Activated CD8-positive, alpha-beta memory T cell treated with anti-CD3 and anti-CD28 coated beads for 1 hour (primary cell): ENCODE measurements at places on chromosomes 6 and 20.
A peak's percentile ranks its signal among the peaks of the same experiment; 100 is the strongest.

DNA sequence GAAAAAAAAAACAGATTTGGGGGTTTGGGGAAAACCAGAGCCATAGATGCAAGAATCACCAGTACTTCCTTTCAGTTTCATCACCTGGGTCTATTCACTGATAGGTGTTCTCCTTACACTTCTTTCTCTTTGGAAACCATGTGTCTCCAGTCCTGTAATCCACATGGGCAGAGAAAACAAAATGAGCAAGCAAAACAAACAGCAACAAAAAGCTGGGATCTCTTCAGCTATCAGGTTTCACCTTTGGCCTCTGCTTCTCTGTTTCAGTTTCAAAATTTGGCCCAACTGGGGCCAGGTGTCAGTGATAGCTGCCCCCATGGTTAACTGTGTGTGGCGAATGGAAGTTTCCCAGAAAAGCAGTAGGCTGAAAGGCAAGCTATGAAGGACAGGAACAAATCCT, 220.0 kb upstream of the THBS2 start:
- DNase-seq, result no peak

DNA sequence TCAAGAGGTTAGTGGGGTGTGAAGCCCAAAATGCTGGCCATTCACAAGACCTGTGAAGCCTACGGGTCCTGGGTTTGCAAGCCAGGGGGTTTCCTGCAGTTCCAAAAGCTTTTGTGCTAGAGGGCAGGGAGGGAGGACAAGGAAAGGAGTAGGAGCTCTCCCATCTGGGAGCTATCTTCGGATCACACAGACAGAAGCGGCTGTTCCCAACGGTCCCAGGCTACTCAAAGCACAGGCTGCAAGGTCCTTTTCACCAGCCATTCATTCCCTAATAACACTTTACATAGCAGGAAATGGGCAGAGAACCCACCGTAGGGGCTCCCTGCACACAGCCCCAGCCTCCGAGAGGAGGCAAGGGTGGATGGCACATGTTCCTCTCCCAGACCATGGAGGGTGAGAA, 296.9 kb downstream of the FOXC1 start:
- DNase-seq, result no peak

- DNase-seq, result no peak
These were observed 76.7 kb downstream of the PSMB1 start for GRCh38 chr6:170476360-170476759.

- DNase-seq, result no peak
These were observed 80.2 kb upstream of the RNF217 start for GRCh38 chr6:124881898-124882578.

- DNase-seq, result no peak
These were observed 5.7 kb upstream of the CD93 start for GRCh38 chr20:23091721-23092383.

GRCh38 chr20:44097521-44098255, 89.3 kb downstream of the JPH2 start:
- no peak for DNase-seq

DNA sequence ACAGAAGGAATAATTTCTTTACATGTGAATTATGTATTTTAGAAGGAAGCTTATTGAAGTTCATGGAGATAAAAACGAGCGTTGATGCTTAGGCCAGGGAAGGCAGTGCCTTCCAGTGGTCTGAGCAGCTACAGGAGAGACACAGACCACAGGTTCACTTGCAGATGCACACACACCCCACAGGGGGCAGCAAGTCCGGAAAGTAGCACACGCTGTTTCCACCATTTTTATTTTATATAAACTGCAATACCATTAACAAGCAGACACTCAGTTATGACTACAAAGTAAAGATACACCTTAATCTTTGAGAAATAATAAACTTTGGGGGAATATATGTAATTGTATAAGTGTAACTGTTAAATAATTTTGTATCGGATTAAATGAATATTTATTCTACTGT, 13.5 kb upstream of the DACT2 start:
- DNase-seq, result no peak

DNA sequence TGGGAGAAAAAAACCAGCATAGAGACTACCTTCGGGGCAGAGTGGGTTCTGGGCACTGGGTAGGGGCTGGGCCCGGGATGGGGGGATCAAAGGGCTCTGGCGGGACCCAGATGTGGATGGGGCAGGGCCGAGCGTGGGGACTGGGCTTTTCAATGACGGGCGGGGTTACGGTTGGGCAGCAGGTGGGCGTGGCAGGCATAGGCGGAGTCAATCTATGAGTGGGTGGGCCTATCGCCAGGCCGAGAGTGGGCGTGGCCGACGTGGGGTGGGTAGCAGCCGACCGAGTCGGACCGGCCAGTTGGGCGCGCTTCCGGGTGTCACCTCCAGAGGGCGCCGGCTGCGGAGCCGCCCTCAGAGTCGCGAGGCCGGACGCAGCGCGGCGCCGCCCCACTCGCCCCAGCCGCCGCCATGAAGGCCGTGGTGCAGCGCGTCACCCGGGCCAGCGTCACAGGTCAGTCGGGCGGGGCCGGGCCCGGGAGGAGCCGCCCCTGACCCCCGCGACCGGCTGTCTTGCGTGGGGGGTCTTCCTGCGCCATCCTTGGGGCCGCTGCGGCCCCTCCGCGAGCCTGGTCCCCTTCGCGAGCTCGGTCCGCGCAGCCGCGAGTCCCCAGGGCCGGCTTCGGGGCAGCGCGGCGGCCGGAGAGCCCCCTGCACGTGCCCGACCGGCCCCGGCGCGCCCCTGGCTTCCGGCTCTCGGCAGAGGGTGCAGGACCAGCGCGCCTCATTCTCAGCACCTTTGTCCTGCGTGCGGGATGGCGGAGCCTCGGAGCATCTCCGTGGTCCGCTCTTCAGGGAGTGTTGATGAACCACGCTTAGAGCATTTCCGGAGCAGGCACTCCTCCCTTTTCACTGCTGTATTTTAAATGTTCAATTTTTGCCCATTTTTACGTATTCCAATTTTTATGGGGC, at the start of gene DTD1:
Gene DTD1 (plus strand): TSS at position 390 of the 909 bp plus-strand sequence. CDS start 19 bp downstream, at position 409.
- DNase-seq, result peak; percentile 55

DNA sequence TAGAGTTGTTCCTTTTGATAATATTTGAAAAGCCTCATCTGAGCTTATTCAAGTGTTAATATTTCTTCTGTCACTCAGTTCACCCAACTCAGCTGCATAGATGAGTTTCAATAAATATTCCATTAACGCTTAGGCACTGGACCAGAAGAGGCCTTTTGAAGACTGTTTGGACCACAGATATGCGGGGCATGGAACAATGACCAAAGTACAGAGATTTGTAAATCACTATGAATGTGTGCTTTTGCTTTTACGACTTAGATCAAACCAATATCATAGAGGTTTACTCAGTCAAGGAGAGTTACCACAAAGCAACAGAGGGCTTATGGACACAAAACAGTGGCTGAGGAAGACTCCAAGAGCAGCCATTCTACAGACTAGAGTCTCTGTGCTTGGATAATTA, 99.9 kb downstream of the RTN4IP1 start:
- no peak for DNase-seq

DNA sequence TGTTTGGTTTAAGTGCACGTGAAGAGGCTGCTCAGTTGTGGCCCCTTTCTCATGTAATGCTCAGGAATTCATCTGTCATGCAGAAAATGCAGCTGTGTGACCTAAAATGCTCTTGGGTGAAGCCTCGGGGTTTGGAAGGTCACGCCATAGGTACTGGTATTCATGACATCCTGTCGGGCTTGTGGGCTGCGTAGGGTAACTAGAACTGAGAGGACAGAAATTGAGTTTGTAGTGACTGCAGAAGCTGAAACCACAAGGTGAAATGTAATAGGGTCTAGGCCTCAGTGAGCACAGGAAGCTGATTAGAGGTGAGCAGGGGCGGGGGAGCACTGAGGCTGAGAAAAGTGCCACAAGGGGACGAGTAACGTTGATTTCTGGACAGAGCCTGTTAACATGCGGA, 128.8 kb downstream of the SOBP start:
- no peak for DNase-seq

GRCh38 chr6:132107896-132108295, 156.7 kb upstream of the CCN2 start:
- DNase-seq, result no peak

GRCh38 chr6:161351858-161352257, 78.0 kb upstream of the AGPAT4 start:
- no peak for DNase-seq

DNA sequence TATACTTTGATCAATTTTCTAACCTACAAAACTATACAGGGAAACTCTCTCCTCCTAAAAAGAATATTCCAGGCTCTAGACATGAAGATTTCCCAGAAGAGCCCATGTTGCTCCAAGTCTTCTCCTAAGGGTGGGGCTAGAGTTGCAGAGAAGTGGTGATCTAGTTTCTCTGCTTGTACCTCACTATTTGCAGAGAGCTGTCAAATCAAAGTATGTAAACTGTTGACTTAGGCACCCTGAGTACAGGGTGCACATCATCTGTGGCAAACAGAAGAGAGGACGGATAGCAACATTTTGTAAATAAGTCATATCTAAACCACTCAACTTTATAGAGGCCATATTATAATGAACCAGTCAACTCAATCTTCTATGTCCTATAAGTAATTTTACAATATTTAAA, 250.1 kb downstream of the KHDRBS2 start:
- DNase-seq, result no peak

DNA sequence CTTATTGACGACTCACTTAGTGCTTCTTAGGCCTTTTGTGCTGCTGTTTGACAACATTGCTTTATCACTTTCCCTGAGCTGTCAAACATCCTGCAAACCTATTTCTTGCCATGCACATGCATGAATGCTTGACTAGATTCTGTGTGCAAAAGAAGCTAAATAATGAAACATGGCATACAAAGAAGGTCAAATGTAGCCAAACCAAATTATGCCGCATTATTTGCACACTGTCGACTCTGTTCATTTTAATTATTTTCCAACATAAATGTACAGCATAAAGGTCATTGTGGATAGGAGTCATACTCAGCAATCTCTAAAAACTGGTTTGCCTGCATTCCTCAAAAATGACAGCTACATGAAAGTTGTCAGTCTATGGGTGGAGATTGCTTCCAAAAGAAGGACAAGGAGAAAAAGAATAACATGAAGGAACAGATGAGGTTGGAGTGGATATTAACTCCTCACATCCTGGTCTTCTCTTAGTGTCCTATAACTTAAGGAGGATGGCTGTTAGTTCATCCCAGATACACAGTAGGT, 123.1 kb upstream of the STXBP5 start:
- DNase-seq, result no peak

DNA sequence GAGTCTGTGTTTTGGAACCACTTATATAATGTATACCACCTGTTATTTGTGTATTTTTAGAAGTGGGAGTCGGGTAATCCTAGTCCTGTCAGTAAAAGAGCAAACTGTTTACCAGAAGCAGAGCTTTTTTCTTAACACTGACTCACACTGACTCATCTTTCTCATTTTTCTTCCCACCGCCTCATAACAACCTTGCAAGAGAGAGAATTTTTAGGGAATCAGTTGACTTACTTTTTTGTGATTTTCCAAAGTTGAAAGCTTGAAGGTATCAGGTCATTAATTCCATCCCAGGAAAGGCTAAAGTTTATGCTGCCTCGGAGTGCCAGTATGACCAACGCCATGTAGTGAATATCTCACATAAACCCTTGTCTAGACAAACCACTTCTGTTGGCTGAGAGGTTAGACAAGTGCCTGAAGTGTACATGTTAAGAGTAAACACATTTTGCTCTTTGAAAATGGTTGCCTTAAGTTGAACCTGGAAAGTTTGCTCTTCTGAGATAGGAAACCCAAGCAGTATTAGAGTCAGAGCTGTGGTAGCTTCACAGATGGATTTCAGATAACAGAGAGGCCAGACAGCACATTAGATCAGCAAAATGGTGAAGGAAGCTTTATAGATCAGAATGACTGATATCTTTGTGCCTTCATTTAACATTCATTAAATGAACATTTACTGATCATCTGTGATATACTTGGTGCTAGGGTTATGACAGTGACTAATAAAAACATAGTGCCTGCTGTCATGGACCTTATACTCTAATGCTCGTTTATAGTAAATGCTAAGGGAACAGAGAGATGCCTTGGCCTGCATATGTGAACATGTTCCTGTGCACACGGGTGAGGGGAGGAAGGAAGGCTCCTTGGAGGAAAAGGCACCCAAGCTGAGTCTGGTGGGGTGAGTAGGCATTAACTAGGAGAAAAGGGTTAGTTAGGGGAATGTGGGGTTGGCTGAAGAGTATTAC, 29.1 kb upstream of the PKIG start:
- DNase-seq, result no peak

GRCh38 chr6:61977947-61978346, 308.1 kb downstream of the KHDRBS2 start:
- DNase-seq, result no peak

DNA sequence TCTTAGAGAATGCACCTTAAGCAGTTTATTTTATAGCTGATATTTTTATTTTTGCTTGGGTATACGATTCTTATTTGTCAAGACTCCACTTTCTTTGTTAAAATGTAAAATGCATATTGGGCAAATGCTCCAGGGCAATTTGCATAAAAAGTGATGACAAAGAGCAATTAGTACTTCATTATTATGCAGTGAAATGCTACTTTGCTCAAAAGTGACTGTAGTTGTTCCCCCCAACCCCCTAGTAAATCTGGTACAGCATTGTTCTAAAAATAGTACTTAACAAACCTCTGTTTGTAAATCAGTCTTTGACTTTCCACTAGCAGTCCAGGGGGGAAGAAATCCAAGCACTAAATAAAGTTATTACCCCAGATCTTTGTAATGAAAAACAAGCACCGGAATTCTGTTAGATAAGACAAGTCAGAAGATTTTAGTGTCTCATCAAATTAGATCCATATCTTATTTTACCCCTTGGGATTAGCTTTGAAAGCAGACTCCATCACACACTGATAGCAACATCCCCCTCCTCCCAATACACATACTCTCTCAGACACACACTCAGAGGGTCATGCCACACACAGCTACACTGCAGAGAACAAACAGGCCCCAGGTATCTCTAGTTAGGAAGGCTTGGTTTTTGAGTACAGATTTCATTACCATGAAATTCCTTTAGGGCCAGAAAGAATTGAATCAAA, 32.9 kb upstream of the BACH2 start:
- DNase-seq, result no peak

- DNase-seq, result no peak
These were observed 92.3 kb upstream of the FUT9 start for GRCh38 chr6:95923518-95923917.

DNA sequence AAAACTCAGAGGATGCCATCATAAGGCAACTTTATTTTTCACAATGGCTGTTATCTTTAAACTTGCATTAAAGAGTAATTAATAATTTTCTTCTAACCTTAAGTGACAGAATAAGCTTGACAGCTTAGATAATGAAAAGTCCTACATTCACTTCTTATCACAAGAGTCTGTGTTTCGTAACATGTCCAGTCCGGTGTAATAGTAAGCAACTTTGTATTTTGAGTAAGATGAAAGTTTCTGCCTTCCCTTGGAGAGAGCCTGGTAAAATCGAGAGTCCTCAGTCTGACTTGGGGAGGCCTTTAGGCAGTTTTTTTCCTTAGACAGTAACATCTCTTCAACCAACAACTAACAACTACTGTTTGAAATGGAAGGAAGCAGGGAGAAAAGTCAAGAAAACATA, 195.6 kb downstream of the GRM1 start:
- no peak for DNase-seq
